ENCODE measurements at places on chromosomes 6 and 20. TPM values are rescaled to one million over a fixed set of nuclear protein-coding genes. Genes with fewer than 3 reads are reported as not detected.

GRCh38 chr20:5172167-5172601, 45.4 kb downstream of the CDS2 start:
- no peak for DNase-seq

- DNase-seq = no peak
These were observed 29.1 kb upstream of the YWHAB start for GRCh38 chr20:44856442-44856841.

SLC18B1 gene
- 3.4 TPM for total RNA-seq

ZGPAT gene
- 26.2 TPM for total RNA-seq

GRCh38 chr20:64258071-64258823, 2.7 kb downstream of the PCMTD2 start:
- no peak for DNase-seq

RIMS1 gene
- total RNA-seq = 10.6 TPM

ZSCAN12 gene
- 1.9 TPM for total RNA-seq

GRCh38 chr6:135680964-135681913, 170.3 kb upstream of the PDE7B start:
- DNase-seq = no peak

DNA sequence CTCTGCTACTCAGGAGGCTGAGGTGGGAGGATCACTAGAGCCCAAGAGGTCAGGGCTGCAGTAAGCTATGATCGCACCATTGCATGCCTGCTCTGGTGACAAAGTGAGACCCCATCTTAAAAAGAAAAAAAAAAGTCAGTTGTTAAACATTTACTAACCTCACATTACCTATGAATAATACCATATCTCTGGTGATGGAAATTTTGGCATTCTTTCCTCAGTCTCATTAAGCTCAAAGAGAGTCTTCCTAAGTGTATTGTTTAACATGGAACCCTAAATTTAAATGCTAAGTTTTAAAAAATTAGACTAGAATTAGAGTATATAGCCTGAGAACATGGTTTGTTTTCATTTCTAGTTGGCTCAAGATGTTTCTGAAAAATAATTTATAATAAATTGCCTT, 11.3 kb upstream of the BFSP1 start:
- DNase-seq = peak; percentile 39
